ENCODE measurements at places on chromosomes 7 and 10. TPM values are rescaled to one million over a fixed set of nuclear protein-coding genes. Genes with fewer than 3 reads are reported as not detected.
A peak's percentile ranks its signal among the peaks of the same experiment; 100 is the strongest.

GRCh38 chr10:105797234-105797890 is 1156.3 kb downstream of the SORCS3 start:
- peak; percentile 62 for DNase-seq

The OR6V1 gene
- not detected for total RNA-seq

DNA sequence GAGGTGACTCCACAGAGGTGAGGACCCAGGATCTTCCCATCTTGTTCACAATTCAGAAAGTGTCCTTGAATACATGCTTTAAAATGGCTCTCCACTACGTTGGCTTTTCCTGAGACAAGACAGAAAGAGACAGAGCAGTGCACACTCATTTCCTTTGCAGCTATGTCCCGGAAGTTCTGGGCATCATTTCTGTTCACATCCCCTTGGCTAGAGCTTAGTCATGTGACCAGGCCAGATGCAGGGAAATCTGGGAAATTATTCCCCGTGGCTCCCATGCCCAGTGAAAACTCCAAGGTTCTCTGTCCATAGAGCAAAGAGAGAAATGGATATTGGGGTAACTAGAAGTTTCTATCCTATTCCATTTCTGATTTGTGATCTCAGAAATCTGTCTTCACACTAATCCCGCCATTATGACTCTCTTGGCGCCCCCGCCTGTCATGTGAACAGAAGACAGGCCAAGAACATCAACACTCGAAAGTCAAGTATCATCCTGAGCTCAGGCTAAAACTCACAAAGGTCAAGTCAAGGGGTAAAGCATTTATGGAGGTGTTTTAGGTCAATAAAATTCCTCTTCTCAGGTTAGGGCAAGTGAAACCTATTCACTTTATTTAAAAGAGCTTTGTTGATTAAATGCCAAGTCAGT is 251.4 kb upstream of the HABP2 start:
- no peak for DNase-seq

DNA sequence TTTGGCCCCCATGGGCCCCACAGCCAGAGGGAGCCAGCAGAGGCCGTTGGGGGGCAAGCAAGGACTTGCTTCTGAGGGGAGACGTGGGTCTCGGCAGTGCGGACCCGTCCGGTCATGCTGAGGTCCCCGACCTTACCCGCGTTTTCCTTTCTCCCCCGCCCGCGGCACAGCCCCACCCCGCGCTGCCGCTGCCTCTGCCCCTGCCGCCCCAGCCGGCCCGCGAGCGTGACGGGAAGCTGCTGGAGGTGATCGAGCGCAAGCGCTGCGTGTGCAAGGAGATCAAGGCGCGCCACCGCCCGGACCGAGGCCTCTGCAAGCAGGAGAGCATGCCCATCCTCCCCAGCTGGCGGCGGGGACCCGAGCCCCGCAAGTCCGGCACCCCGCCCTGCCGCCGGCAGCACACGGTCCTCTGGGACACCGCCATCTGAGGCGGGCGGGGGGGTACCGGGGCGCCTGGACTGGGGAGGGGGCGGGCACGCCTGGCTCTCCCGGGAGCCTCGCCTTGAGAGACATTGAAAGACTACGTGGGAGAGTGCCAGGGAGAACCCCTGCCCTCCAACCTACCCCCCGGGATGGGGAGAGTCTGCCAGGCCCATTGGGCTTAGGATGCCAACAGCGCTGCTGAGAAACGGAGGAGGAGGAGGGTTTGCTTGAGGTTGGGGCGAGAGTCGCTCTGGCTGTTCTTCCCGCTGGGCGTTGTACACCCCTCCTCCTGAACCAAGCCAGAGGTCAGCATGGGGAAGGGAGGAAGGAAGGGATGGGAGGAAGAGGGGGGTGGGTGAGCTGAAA is 9.9 kb downstream of the NYAP1 start:
- DNase-seq, result peak; percentile 64

GRCh38 chr10:44787480-44788075 is 123.6 kb upstream of the TMEM72 start:
- no peak for DNase-seq

The CPA5 gene
- not detected for total RNA-seq

GRCh38 chr7:44565097-44565794 is 8.5 kb downstream of the DDX56 start:
- peak; percentile 77 for DNase-seq

Data from hepatocyte (in vitro differentiated cells).